ENCODE measurements at places on chromosomes 13 and 19.

DNA sequence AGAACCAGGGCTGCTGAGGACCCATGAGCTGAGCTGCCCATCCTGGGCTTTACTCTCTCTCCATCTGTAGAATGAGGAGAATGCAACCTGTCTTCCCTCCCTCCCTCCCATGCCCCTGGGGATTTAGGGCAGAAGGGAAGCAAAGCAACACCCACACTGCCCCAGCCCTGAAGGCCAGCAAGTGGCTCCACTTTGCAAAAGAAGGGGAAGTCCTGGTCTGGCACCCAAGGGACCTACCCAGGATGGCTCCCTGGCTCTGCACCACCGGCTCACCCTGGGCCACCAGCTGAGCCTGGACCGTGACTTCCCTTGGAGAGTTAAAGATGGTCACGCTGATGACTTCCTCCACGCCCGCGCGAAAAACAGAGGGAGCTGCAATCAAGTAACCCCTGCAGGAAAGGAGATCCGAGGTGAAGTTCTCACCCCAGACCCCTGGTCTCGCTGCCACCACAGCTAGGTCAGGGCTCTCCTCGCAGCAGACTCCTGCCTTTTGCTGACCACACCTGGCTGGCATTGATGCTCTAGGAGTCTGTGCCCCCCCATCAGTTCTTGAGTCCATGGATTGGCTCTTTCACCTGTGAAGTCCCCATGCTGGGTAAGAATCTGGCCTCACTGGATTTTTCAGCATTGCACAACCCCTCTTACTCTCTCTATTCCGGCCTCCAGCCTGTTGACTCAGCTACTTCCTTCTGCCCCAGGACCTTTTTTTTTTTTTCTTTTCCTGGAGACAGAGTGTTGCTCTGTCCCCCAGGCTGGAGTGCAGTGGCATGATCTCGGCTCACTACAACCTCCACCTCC lies 4.6 kb downstream of the CPAMD8 start:
- no peak for DNase-seq

GRCh38 chr19:47713046-47714021 lies at the start of gene EHD2:
Gene EHD2, plus strand, starts transcription at chr19:47713422. Its CDS starts 3,191 bp downstream, at chr19:47716613.
- DNase-seq, result no peak

GRCh38 chr13:99118179-99118578 lies 82.5 kb upstream of the UBAC2 start:
- DNase-seq, result no peak

- DNase-seq, result no peak
Measured at GRCh38 chr13:50422181-50423148, 407.2 kb downstream of the KCNRG start.

- DNase-seq, result no peak
Measured at GRCh38 chr13:78035500-78035899, 116.9 kb upstream of the EDNRB start.

GRCh38 chr19:12750851-12751250 lies 740 bp upstream of the BEST2 start:
- no peak for DNase-seq

- no peak for DNase-seq
Measured at GRCh38 chr19:10317857-10318462, 2.1 kb upstream of the FDX2 start.

DNA sequence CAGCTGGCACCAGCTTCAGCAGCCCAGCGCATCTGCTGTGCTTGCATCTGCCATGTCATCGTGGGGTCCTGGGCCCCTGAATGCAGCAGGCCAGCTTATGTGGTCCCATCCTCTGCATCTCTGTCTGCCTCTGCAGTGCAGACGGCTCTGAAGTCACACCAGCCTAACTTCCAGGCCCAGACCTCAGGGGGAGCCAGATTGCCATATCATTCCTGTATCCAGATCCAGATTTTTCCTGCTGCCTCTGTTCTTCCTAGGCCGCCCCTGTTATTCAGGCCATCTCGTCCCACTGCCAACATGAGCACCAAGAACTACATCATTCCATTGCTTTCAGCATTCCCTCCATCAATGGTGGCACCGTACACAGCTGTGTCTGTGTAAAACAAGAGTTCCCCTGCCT lies 571.6 kb downstream of the UQCRFS1 start:
- no peak for DNase-seq

DNA sequence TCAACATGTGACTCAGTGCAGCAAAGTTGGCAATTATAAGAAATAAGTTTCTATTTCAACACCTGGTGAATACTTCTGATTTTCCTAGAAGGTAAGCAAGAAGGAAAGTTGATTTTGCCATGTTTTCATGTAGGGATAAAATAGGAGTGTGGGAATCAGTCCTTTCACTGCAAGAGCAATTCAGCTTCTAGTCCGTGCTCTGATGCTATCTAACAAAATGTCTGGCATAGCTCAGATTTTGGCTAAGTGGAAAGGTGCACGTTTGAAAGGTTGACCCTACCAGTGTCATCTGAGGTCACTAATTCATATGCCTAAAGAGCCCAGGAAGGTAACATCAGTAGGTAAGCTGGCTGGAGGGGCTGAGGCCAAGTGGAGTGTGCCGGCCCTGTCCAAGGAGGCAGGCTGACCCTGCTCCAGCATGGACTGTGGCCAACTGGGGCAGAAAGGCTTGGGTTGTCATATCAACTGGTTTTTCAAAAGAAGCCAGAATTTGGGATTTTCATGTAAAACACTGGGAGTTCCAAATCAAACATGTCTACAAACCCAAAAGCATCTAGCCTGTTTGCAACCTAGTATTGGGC lies 38.9 kb upstream of the MEDAG start:
- DNase-seq, result no peak

Data from NCI-H1092 treated with DMSO at 0.1 percent for 48 hours (cell line).